ENCODE measurements at places on chromosomes 4 and X.
A peak's percentile ranks its signal among the peaks of the same experiment; 100 is the strongest.

DNA sequence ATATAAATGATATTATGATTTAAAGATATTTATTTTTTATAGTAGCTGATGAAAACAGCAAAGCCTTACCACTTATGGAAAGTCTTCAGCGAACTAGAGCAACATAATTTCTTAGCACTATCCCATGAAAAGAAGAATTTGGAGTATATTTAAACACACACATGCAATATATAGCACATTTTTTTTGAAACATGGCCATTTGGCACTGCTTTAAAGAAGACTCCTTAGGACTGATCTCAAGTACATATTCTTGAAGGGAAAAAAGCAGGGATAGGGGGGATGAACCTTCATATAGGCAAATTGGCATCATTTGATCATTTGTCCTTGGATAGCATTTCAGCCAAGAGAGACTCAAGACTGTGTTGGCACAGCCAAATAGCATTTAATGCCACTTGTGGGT lies 193.3 kb downstream of the ANKRD50 start:
- DNase-seq: no peak

DNA sequence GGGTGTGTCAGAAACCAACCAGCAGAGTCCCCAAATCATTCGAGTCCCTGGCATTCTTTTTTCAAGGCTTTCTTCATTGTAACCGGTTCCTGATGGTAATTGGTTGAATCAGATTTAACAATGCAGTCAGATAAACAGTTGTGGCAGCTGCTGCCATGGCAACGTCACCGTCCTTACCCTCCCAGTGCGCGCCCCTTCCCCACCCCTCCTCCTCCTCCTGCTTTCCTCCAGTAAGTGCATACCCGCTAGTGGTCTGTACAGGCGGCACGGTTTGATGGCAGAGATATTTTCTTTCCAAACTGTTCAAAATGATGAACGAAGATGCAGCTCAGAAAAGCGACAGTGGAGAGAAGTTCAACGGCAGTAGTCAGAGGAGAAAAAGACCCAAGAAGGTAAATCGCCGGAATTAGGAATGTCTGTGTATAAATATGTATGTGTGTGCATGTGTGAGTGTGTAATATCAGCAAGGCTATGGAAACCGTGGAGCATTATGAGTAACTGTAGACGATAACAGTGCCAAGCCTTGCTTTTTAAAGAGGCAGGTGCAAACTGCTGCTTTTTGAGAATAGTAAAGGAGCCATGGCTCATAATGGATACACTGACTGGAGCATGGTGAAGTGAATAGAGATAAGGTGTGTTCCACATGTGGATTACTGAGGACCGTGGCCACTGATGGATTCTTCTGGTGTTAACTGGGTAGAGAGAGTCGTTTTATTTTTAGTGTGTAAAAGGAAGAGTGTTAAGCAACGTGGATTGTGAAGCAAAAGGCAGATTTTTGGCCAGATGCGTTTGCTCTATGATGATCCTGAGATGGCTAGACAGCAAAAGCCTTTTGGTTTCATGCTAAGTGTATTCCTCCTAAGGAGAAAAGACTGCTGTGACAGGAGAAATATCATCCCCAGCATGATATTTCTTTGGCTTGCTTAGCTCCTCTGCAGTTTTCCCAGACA lies at the start of gene ANK2:
ANK2 (plus strand) TSS at position 233 of the 950 bp plus-strand sequence; CDS start at position 309, 76 bp downstream.
- peak; percentile 28 for DNase-seq

- DNase-seq: no peak
These were observed 56.7 kb downstream of the PCDH19 start for GRCh38 chrX:100353326-100353725.

- no peak for DNase-seq
These were observed 76.4 kb downstream of the CXXC4 start for GRCh38 chr4:104418286-104418685.

GRCh38 chr4:142551517-142552305 lies 294.4 kb downstream of the INPP4B start:
- no peak for DNase-seq

- DNase-seq: no peak
These were observed 61.6 kb downstream of the CHST7 start for GRCh38 chrX:46635186-46635585.

- DNase-seq: no peak
These were observed 92.5 kb downstream of the LHFPL1 start for GRCh38 chrX:112587194-112587593.

DNA sequence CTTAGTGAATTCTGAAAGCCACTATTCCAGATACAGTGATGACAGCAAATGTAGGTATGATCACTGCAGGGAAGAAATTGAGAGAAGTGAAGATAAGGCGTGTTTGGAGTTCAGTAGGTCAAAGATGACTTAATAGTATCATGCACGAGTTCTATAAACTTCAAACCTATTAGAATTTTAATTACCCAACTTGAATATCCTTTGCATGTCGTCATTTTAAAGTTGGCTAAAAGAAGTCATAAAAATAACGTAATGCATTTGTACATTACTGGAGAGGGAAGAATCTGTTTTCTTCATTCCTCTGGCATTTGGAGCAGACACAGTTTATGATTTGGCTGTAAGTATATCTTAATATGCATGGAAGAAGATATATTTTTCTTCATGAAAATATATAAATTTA lies 68.6 kb upstream of the MXRA5 start:
- DNase-seq: no peak

GRCh38 chr4:25892796-25893195 lies 21.2 kb upstream of the SMIM20 start:
- no peak for DNase-seq

- DNase-seq: no peak
These were observed 65.0 kb downstream of the INPP4B start for GRCh38 chr4:142781114-142781513.

DNA sequence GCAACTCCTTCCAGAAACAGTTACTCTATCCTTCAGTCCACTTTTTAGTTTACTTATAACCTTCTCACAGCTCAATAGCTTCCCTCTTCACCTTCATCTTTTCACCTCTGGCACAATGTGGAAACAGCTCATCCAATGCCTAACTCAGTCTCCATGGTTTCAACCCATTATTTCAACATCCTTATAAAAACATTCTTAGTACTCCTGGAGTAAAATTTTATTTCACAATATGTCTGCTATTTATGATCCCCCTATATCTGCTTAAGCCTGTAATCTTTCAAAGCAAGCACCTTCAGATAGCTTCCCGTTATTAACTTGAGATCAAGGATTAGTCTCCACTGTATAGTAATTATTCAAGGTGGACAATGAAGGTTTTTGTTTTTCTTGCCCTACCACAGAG lies 156.3 kb downstream of the GASK1B start:
- DNase-seq: no peak

- no peak for DNase-seq
These were observed 73.9 kb downstream of the ARHGAP6 start for GRCh38 chrX:11591723-11592346.

DNA sequence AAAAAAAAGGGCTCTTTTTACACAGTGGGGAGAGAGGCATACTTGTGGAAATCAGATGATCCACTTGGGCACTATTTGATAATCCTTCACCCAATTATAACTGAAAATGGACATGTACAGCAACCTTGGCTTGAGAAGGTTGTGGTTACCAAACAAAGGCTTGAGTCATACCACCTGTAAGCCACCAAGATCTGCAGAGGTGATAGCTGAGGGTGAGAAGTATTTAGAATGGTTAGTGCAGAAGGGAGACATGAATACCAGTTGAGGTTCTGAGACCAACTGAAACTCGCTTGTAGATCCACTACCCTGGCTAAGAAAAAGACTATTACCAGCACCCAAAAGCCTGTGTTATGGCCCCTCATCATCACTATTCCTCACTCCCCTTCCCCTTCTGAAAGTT lies 614.0 kb downstream of the STIM2 start:
- no peak for DNase-seq

- peak; percentile 83 for DNase-seq
These were observed at the start of gene HPRT1 for GRCh38 chrX:134460005-134460861. Gene HPRT1, plus strand, starts transcription at chrX:134460165. Its CDS starts 147 bp downstream, at chrX:134460312.

DNA sequence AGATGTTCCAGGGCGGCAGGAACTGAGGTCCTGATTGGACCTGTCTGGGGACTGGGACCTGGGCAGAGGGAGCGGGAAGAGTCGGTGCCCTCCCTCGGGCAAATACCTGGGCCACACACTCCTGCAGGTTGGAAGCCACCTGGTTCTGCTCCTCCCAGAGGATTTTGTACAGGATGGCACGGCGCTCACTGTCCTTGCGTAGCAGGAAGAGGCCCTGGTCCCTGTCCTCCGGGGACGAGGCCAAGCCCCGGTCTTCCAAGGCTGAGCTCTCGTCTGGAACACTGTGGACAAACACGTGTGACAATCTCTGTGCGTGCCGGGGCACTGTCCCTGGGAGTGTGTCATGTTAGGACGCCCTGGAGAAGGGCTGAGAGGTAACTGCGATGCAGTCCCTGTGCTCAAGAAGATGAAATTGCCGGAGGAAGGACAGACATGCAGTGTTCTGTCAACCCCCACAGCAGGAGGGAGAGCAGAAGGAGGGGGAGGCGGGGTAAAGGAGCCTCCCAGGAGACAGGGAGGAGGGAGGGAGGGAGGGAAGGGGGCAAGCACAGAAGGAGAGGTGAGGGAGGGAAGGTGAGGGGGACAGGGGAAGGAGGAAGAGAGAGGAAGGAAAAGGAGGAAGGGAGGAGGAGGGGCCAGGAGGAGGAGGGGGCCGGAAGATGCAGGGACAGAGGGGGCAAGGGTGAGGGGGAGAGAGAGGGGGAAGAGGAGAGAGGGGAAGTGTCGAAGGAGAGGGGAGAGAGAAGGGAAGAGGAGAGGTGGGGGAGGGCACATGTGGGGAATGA lies 29.0 kb downstream of the PDHA1 start:
- no peak for DNase-seq

GRCh38 chr4:20890761-20891160 lies 190.5 kb downstream of the PACRGL start:
- no peak for DNase-seq

- DNase-seq: peak; percentile 95
These were observed 32.1 kb downstream of the HTT start for GRCh38 chr4:3106339-3107186.

- no peak for DNase-seq
These were observed 19.3 kb upstream of the CLNK start for GRCh38 chr4:10703766-10704429.

GRCh38 chr4:1012034-1012739 lies 761 bp downstream of the FGFRL1 start:
- no peak for DNase-seq

- DNase-seq: no peak
These were observed 231.1 kb upstream of the ARHGAP24 start for GRCh38 chr4:85243857-85244256.

DNA sequence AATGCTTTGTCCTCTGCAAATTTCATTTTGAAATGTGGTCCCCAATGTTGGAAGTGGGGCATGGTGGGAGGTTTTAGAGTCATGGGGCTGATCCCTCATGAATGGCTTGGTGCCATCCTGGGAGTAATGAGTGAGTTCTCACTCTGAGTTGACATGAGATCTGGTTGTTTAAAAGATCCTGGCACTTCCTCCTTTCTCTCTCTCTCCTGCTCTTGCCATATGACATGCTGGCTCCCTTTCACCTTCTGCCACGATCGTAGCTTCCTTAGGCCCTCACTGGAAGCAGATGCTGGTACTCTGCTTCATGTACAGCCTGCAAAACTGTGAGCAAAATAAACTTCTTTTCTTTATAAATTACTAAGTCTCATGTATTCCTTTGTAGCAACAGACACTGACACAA lies 262.0 kb downstream of the IL15 start:
- DNase-seq: no peak

Measured in left lung (tissue), 14 donors.